ENCODE measurements at places on chromosomes 5 and 9.

DNA sequence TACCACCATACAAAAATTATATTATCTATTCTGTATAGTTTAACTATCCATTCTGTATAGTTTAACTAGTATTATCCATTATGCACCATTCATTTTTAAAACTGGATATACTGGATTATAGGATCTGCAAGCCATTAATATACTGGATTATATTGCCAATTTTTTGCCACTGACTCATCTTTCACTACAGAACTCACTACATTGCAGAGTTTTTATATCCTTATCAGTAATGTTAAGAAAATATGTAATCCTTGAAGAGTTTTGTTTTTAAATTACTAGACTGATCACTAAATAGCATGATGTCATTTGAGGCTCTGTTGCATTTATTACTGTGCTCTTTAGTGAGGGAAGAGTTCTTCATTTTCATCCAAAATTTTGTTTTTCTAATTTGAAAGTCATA, 109.8 kb upstream of the SNX2 start:
- DNase-seq, result no peak

DNA sequence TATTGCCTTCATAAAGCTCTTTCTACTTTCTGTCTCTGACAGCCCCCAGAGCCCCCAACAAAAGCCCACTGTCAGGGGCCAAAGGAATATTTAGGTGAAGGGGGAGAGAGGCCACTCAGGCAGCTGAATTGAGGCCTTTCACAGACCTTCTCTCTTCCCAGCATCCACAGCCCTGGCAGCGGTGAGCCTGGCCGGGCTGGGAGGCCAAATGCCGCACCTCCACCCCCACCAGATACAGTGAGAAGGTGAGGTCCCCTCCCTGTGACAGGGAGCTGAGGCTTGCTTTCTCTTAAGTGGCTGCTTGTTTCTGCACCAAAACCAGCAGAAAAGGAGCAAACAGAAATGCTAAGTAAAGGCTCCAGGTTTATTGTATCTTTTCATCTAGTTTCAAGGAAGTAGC, 168.1 kb downstream of the ROR2 start:
- no peak for DNase-seq

DNA sequence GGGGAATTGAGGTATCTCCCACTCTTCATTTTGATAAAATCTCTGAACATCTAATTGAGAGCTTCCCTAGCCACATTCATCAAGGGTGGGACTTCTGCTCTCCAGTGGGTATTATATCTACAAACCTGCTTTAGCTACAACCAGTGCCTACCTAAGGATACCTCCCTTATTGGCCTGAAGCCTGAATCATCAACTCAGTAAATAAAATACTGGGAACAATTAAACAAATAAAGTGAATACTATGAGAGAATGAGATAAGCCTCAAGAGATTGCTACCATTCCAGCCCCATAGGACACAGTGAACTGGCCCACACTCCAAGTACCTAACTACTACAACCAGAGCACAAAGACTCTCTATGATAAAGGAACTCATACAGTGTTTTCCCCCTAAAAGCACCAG, 47.4 kb upstream of the IL12B start:
- DNase-seq, result no peak

DNA sequence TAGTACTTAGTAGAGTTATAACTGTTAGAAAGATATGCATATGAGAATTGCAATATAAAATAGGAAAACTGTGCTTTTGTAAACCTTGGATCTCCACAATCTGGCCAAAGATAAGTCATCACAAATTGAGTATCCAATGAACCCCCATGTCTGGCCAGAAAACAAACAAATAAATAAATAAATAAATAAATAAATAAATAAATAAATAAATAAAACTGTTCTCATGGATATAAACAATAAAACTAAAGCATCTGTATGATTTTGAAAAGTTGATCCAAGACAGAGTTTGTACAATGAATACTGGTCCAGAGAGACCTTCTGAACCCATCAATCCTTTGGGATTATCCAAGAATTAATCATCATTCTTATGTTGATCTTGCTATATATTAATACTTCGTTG, 367.6 kb upstream of the CDH9 start:
- no peak for DNase-seq

DNA sequence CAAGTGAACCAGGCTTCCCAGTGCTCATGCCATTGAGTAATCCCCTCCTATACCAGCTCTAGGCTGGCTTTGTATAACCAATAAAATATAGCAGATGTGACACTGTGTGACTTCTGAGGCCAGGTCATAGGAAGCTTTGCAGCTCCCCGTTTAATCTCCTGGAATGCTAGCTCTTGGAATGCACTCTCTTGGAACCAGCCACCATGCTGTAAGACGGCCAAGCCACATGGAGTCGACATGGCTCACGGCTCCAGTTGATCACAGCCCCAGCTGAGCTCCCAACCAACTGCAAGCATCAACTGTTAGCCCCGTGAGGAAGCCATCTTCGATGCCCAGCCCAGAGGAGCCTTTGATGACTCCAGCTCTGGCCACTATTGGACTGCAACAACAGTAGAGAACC, 74.5 kb downstream of the SH3TC2 start:
- DNase-seq, result no peak

GRCh38 chr9:120032639-120033038, 547.3 kb downstream of the CDK5RAP2 start:
- no peak for DNase-seq

GRCh38 chr5:123527190-123527589, 15.2 kb downstream of the CSNK1G3 start:
- no peak for DNase-seq

DNA sequence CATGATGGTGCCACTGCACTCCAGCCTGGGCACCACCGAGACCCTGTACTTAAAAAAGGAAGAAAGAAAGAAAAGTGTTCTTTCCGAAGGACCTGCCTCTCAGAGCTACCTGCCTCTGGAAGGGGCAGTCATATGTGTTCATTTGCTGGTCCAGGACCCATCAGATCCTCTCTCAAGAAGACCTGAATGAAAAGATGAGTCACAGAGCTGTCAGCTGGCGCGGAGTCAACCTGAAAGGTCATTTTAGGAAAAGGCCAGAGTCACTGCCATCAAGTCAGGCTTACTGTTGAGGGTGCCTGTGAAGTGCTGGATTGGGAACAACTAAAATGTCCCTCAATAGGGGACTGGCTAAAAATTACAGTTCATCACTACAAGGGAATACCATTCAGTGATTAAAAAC, 14.9 kb upstream of the HRH2 start:
- DNase-seq, result no peak

GRCh38 chr9:132232522-132232921, 70.7 kb downstream of the NTNG2 start:
- DNase-seq, result no peak

DNA sequence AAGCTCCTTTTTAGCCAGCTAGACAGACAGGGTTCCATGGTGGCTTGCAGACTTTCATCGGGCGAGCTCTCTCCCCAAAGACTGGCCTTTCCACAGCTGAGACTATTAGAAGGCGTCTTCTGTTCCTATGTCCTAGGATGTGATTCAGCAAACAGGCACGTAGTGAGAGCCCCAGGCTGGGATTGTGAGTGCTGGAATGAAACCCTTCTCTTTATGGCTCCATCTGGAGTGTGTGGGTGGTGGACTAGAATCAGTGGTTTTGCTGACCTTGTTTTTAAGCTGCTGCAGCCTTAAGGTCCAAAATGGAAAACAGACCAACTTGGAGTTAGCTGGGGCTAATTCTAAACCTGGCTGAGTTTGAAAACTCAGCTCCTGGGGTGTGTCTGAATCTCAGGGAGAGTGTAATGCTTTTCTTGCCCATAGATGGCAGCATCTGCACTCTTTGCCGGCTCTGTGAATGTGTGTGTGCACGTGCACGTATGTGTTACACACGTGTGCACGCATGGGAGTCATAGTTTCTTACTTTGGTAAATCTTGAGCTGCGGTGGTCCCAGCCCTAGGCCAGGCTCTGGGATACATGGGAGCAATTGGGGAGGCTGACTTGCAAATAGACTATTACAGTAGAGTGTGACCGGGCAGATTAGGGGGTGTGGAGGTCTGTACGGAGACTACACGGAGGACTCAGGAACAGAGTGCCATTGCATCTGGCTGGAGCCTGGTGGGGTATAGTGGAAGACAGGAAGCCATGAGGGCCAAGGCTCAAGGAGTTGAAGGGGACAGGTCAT, 10.7 kb downstream of the GSN start:
- no peak for DNase-seq

DNA sequence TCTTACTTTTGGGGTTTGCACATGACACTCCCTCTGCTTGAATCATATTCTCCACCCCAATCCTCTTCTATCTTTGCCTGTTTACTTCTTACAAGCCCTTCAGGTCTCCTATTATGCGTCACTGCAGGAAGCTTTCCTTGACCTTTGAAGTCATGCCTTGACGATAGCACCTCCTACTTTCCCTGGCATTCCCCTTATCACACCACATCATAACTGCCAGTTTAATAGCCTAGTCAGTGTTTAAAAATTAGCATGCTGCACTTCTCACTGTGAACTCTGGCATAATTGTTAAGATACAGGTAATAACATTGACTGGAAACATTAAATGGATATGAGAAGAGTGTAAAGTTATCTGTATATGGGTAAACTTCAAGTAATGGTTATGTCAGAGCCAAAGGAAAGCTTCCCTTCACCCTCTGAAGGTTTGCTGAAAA, 37.1 kb upstream of the CEP120 start:
- peak; percentile 20 for DNase-seq

- no peak for DNase-seq
These were observed 125.0 kb downstream of the MSX2 start for GRCh38 chr5:174849426-174849825.

All from NT2/D1 (cell line).